ENCODE measurements at places on chromosomes 6 and 20.

- DNase-seq: no peak
Observed at GRCh38 chr20:54680872-54681619, 205.7 kb downstream of the DOK5 start.

- no peak for DNase-seq
Observed at GRCh38 chr20:2738331-2739041, 45.9 kb downstream of the EBF4 start.

GRCh38 chr6:109297406-109298110, 84.7 kb downstream of the CD164 start:
- DNase-seq: no peak

GRCh38 chr6:33571637-33572316, 8.3 kb downstream of the BAK1 start:
- DNase-seq: no peak

DNA sequence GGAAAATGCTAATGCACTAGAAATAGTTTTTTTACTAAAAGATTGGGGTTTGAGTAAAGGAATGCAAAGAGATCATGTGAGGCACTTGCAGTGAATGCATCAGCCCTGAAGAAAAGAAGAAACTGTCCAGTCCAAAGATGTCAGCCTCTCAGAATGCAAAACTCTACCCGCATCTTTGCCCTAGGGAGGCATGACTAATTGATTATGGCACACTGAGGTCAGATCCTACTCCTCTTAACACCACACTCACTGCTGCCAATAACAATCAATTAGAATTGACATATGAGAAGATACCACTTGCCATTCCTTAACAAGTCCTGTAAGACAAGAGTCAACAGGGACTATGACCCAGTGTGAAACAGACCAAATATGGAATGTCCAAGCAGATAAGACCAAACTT, 262.3 kb upstream of the PLN start:
- no peak for DNase-seq
